ENCODE measurements at places on chromosomes 11 and 22.
A peak's percentile ranks its signal among the peaks of the same experiment; 100 is the strongest.

- peak; percentile 17 for DNase-seq
These were observed 12.0 kb upstream of the RFPL2 start for GRCh38 chr22:32216911-32217310.

DNA sequence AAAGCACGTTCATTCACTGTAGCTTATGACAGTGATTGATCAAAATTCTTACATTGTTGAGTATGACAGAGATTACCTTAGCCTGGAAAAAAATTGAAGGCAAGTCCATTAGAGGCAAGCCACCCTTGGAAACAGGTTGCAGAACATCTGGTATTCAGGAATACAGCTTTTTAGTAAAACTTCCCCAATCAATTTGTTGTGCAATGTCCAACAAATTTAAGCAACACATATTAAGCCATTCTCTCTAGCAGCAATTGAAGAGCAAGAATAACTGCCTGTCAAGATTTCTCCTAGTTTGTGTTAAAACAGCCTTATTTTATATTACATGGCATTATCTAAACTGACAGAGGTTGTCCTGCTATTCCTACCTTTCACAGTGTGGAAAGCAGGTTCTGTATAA lies 37.0 kb downstream of the BCL2L13 start:
- peak; percentile 85 for DNase-seq

- no peak for DNase-seq
These were observed 42.6 kb downstream of the SC5D start for GRCh38 chr11:121334973-121335710.

GRCh38 chr11:77457340-77457739 lies 16.6 kb downstream of the PAK1 start:
- no peak for DNase-seq

GRCh38 chr22:27621486-27622070 lies 180.0 kb downstream of the MN1 start:
- DNase-seq = no peak

DNA sequence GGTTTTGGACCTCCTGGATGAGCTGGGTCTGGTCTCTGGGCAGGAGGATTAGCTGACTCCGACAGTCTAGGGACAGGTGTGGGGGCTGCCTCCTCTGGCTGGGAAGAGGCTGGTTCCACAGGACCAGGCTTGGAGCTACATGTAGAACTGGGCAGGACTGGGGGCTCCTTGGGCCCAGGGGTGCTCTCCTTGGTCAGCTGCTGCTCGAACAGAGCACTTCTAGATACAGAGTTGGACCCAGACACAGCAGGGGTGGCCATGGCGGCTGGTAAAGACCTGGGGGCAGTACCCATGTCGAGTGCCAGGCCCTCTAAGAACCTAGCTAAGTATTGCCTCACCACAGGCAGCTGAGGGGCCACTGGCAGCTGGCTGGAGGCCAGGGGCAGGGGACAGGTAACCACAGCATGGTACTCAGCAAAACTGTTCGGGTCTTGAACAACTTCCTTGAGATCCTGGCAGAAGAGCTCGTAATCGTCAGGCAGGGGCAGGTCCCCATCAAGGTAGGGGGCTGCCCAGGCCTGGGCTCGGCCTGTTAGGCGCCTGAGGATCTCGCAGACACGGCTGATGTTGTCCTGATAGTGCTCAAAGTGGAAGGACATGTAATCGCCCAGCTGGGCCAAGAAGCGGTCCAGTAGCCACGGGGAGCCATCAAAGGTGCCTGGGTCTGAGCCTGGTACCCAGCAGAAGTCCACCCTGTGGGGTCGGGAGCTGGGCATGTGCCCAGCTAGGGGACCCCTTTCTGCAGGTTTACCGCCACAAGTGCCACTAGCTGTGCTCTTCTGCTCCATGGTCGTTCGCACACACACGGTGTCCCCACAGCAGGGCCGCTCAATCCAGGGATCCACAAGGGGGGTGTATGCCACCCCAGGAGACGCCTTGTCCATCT lies 3.1 kb downstream of the GNB1L start:
- DNase-seq = no peak

GRCh38 chr22:35708453-35708852 lies 9.2 kb upstream of the APOL5 start:
- DNase-seq = no peak

DNA sequence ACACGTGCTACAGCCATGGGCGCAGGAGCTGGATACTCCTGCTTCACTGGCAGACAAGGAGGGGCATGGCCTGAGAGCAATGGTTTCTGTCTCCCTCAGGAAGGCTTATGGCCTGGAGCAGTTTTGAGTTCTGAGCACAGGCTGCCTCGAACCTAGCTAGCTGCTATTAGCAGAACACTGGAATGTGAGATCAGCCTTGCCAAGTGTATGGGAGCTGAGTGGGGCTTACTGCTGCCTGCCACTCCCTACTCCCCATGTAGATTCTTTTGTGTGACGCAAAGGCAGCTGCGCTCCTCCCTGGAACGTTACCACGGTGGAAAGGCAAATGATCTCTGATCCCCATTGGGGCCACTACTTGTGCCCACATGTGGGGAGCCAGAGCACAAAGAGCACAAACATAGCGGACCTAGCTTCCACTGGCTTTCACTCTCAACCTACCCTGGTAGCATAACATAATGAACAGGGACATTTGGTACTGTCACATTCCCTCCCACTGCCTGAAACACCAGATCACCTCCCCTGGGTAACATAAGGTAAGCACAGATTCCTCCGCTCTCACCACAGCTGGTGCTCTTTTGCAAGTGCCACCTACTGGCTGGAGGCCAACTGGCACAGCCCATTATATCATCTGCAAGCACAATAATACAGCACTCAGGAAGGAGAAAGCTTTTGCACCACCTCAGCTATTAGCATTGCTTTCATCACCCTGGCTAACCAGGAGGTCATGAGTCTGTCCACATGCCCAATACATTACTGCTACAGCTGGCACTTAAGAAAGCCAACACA lies 84.6 kb upstream of the GUCY1A2 start:
- DNase-seq = no peak

DNA sequence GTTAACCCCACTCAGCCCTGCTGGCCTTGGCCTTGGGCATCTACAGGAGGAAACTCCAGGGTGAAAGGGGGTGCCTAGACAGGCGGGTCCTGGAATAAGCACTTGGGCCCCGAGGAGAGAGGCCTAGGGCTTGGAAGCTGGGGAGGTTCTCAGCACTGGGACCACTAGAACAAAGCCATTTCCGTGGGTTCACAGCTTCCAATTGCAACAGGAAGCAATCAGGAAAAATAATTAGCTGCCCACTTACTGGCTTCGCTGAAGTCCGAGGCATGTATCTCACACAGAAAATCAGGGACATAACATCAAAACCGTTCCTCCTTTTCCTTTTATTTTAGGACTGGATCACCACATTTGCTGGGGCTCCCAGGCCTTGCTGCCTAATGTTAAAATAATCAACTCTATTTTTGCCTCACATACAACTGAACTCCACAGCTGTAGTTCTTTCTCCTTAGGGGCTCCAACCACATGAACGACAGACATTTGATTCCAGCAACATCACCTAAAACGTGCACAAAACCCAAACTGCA lies 161.1 kb upstream of the GRK3 start:
- DNase-seq = no peak

DNA sequence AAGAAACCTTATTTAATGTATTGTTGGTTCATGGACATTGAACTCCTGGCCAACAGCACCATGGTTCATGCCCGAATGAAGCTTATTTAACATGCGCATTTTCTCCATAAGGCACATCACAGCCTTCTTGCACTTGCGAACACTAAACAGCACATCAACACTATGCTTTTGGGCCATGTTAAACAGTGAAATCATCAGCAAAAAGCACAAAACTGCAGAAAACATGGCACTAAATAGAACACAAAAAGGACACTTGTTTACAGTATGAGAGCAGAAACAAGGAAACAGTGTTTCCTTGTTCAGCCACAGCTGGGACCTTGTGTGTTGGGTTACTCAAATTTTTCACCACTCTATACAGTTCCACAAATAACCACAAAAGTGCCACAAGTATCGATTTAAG lies 122.3 kb downstream of the MSANTD4 start:
- DNase-seq = no peak

Data from inflammatory macrophage (primary cell).